Mammary epithelial cell (primary cell): ENCODE measurements at places on chromosomes 7 and 10. TPM values are rescaled to one million over a fixed set of nuclear protein-coding genes. Genes with fewer than 3 reads are reported as not detected.

URGCP gene
- 28.0 TPM for total RNA-seq

OR2A12 gene
- total RNA-seq = not detected in 2 replicates

ECHDC3 gene
- total RNA-seq = 30.8 TPM

PAX2 gene
- not detected for total RNA-seq

SPAM1 gene
- not detected for total RNA-seq

CUBN gene
- 0.67 TPM for total RNA-seq

CROT gene
- total RNA-seq = 34.0 TPM

CPXM2 gene
- not detected in 2 replicates for total RNA-seq

CYP3A4 gene
- total RNA-seq = not detected

IKZF5 gene
- 9.2 and 13.5 TPM in 2 replicates for total RNA-seq

DNA sequence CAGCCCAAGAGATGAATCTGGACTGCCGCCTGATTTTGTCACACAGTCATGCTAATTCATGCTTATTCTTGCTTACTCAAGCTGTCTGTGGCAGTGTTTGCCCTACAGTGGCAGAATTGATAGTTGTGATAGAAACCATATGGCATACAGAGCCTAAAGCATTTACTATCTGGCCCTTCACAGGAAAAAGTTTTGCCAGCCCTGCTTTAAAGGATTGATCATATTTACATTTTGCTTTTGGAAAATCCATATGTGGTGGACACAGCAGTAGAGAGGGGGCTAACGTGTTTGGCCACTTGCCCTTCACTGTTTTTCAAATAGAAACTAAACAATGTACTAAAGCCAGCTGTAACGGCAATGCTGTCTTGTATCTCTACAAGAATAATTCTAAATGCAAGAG is 974.0 kb upstream of the GHITM start:
- DNase-seq = no peak

DNA sequence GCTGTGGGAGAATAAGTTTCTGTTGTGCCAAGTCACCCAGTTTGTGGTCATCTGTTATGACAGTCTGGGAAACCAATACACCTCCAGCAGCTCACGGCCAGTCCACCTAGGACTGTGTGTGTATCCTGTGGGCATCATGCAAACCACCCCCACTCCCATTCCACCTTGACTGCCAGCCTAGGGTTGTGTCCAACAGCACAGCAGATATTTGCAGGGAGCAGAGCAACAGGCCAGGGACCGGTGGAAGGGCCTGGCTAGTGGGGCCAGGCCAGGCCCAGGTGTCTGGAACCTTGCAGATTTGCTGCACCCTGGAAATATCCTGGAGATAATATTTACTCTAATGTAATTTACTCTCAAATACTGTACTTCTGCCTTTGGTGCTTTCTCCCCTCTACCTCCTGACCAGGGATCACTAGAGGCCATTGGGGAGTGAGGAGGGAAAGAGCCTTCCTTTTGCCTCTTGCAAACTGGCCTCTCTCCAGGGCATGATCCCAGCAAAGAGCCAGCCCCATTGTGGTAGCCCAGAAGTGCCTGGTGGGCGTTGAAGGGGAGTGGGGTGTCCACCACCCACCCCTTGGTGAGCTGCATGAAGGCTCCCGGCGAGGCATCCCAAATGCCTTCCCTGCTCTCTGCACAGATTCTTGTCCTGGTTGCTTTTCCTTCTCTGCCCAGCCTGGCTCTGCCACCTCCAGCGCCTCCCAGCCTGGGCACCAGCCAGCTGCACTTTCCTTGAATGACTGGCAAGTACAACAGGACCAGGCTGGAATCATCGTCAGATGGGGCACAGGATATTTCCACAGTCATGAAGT is 15.2 kb upstream of the TPST1 start:
- DNase-seq = no peak

DNA sequence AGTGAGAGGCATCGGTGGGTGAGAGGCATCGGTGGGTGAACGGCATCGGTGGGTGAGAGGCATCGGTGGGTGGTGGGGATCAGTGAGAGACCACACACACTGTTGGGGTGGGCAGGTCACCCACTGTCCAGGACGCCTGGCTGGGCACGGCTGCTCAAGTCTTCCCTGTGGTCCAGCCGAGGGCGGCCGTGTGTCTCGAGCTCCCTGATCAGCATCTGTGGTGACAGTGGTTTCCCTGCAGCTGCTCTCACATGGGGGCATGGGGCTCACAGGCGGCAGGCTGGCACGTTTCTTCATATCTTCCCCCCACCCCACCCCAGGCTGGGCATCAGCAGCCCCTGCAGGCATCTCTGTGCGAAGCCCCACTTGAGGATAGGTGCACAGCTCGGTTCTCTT is 78.2 kb downstream of the NKX6-2 start:
- no peak for DNase-seq

DNA sequence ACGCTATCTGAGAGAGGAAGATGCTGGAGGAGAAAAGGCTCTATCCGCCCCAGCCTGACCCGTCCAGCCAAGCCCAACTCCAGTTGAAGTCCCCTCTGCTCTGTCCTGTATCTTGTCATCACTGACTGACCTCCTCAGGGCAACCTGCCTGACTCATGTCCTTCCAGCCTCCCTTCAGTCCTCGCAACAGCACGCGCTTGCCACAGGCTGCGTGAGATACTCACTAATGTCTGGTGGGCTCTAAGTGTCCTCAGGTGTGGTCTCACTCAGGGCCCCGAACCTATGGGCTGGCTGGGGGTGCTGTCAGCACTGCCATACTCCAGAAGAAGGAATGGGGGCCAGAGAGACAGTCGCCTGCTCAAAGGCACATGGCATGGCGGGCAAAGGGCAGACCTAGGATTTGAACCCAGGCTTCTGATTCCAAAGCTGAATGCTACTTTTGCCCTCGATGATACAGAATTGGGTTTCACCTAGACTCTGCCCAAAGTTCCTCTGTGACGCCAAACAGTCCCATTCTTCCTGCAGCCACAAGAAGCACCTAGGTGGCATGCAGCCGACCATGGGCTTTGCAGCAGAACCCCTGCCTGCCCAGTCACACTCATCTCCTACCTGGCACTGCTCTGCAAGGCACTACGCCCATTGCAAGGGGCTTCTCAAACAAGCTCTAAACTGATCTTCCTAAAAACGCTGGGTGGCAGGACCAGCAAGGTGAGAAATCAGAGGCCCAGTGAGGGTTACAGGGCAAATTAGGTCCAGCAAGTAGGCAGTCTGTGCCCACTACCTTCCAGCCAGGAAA is 8.5 kb downstream of the FAM53B start:
- no peak for DNase-seq

DNA sequence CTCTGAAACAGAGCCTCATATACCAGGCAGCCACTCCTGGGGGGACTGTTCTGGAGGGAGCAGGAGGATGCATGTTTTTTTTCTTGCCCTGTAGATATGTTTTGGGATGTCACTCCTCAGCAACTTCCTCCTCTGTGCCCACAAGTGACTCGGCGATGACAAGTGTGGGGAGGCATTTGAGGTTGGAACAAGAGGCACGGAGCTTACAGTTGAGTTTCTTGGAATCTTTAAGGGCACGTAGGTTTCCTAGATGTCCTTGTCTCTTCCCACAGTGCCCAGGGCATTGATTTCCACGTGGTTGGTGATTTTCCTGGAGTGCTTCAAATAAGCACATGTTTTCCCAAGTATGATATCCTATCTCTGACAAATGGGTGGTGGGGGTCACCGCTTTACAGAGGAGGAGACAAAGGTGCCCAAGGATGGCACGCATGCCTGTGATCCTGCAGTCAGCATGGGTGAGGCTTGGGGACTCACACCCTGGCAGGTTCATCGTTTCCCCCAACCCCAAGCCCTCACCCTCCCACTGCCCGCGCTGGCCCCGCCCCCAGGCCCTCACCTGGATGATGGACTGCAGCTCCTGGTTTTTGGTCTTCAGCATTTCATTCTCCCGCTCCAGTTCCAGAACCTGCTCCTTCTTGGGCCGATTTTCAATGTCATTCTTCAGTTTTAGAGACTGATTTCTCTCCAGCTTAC is 95.2 kb upstream of the GNA12 start:
- DNase-seq = peak; percentile 53

- no peak for DNase-seq
These were observed 27.1 kb downstream of the MGMT start for GRCh38 chr10:129494176-129494575.

DNA sequence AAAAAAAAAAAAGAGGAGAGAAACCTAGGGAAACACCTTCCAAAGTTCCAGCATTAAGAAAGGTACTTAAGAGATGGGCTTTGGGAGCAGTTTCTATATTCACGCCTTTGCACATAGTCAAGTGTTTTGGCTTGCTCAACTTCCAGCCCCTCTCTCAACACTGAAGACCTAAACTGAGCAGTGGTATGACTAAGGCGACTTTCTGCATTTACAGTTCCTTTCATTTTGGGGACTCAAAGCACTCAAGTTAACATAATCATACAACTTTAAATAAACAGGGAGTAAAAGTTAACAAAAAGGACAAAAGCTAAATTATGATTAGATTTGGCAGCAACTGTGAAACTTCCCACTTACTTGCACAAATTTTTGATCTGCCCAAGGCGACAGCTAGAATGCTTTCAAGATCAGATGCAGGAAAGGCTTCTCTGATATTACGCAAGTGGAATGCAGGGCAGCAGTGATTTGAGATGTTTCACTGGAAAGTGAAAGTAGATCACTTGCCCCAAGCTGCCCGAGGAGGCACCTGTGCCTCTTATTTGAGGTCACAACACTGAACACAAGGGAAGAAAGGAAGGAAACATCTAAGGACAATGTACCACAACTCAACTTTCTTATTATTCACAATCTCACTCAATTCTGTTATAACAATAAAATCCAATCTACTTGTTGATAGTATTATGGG is 199.5 kb downstream of the SKAP2 start:
- peak; percentile 44 for DNase-seq

DNA sequence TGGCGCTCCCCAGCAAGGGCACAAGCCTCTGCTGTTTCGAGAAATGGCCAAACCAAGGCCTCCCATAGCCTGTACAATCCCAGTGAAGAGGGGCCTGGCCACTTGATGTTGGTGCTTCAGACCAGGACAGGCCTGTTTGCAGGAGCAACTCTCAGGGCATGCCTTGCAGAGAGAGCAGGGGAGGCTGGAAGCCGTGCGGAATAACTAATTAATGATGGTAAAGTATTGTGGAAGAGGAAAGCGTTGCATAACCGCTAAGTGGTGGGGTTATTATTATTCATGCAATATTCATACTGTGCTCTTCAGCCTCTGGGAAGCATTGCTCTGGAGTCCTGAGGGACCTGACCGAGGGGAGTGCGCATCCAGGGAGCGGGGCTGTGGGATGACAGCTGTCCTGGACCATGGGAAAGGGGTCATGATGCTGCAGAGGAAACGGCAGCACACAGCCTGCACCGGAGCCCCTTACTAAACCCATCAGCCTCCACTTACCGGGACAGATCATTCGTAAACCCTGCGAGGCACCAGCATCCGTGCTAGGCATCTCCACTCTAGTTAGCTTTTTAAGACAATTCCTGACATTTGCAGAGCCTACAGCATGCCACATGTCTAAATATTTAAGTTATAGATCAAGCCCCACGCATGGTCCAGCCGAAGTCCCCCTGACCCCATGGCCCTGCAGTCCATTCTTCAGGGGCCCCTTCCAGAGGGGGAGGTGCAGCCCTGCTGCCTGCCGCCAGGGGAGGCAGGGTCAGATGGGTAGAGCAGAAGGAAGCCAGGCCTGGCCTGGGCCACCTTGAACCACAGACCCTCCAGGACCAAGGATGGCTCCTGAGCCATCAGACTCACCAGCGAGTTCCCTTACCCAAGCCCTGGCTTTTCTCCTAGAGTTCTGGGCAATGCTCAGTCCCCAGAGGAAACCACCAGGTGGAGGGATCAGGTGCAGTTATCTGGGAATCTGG is 11.6 kb downstream of the TMEM273 start:
- DNase-seq = no peak

DNA sequence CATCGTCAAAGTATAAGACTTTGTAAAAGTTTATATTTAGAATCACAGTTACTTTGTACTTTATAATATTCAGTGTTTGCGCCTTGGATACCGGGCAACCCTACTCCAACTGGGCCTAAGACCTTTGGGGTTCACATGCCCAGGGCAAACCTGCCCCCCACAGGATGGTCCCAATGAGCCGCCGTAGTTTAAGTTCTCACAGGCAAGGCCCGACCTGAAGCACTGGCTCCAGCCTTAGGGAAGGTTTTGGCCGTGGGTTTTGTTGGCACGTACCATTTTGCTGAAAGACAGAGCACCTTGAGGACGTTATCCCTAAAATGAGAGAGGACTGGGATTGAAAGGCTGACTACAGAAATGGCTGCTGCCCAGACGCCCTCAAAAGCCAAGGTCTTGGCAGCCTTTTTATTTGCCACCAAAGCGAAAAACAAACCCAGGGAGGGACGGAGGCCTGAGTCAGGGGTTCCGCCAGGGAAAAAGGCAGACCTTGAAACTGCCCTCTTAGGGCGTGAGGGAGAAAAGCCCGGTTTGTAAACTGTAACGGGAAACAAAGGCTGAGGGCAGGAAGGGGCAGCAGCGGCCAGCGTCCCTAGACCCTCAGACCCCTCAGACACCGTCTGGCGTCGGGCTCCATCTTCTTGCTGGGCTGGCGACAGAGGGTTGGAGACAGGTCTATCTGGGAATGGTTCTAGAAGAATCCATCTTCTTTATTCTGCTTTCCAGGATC is at the start of gene CCDC172:
CCDC172 (plus strand) TSS at position 222 of the 724 bp plus-strand sequence. CDS start 564 bp downstream, outside the sequence.
- DNase-seq = no peak

GRCh38 chr7:85237721-85238120 is 50.9 kb upstream of the SEMA3D start:
- no peak for DNase-seq

- DNase-seq = no peak
These were observed 56.0 kb downstream of the PTPRN2 start for GRCh38 chr7:158531661-158532060.

DNA sequence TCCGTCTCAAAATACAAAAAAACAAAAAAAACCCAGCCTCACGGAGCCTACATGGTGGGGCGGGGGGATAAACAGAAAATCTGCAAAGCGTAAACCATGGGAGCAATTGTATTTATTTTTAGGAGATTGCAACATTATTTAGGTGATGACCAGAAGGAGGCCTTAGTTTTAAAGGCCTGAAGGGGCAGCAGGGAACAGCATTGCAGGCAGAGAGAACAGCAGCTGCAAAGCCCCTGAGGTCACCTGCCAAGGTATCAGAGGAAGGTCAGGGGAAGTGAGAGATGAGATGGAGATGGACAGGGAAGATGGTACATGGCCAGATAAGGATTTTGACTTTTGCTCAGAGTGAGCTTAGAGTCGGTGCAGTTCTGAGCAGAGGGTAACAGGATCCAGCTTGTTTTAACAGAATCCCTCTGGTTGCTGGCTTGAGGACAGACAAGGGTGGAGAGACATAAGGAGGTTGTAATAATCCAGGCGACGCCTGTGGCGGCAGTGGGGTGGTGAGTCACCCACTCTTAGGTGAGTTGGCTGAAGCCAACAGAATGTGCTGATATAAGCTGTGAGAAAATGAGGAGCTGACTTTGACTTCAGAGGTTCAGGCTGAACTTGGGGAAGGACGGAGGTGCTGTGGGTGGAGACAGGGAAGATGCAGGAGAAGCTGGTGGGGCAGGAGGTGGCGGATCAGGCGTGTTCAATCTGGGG is 82.3 kb upstream of the GTF2I start:
- peak; percentile 95 for DNase-seq

DNA sequence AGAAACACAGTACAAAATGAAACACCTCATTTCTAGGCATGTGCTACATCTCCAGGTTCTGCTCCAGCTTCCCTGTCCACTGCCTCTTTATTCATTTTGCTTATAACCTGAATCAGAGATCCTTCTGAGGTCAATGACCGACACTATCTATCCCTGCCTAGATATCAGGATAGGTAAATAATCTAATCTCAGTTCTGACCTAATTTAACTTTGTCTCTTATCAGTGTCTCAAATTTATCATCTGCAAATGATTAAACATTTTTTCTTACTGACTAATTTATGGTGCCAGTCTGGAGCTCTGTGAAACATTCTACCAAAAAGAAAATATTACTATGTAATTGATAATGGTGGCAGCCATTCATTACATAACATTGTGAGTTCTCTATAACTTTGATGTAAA is 61.1 kb downstream of the SGCE start:
- no peak for DNase-seq

- no peak for DNase-seq
These were observed 15.7 kb downstream of the HPS1 start for GRCh38 chr10:98431016-98431415.
